ENCODE measurements at places on chromosomes 5 and 9.

GRCh38 chr5:20470997-20471396 lies 483.0 kb upstream of the CDH18 start:
- DNase-seq = no peak

DNA sequence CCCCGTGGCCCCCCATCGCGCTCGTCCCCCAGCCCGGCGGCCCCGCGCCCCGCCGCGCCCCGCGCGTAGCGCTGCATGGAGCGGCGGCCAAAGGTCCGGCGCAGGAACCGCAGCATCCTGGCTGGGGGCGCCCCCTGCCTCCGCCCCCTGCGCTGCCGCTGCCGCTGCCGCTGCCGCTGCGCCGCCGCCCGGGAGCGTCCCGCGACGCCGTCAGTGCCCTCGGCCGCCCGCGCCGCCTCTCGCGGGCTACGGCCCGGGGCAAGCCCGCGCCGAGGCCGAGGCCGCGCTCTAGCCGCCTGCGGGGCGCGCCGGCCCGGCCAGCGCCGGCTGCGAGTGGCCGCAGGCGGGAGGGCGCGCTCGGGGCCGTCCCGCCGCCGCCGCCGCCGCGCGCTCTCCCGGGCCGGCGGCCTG lies 523 bp downstream of the EPB41L4B start:
- DNase-seq = no peak

DNA sequence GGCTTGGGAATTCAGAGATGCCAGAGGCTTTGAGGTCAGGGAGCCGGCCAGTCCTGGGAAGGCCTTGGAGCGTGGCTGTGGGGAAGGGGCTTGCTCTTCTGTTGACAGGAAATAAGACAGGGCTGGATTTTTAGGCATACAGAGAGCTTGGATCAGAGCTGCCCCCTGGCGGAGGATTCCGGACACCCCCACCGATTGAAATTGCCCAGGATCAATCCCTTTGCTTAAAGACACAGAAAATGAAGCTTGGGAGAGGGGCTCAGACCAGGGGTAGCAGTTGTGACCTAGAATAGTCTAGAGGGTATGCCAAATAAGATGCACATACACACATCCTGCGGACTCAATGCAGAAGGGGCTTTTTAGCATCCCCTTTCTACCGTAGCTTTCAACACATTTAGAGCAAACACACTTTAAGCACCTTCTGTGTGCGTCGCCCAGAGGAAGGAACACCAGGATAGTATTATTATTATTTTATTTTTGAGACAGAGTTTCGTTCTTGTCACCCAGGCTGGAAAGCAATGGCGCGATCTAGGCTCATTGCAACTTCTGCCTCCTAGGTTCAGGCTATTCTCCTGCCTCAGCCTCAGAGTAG lies 1.7 kb upstream of the NTMT1 start:
- no peak for DNase-seq

GRCh38 chr5:58077966-58078365 lies 381.9 kb downstream of the PLK2 start:
- no peak for DNase-seq

DNA sequence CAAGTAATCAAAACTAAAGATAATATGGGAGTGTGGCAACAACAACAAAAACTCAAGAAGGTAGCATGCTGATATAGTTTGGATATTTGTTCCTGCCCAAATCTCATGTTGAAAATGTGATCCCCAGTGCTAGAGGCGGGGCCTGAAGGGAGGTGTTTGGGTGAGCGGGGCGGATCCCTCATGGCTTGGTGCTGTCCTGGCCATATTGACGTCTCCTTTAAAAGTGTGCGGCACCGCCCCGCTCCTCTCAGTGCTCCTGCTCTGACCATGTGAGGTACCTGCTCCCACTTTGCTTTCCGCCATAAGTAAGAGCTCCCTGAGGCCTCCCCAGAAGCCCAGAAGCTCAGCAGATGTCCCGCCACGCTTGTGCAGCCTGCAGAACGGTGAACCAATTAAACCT lies 25.6 kb downstream of the MED27 start:
- DNase-seq = no peak

- no peak for DNase-seq
These were observed 192.7 kb downstream of the TENT4A start for GRCh38 chr5:6905883-6906282.

DNA sequence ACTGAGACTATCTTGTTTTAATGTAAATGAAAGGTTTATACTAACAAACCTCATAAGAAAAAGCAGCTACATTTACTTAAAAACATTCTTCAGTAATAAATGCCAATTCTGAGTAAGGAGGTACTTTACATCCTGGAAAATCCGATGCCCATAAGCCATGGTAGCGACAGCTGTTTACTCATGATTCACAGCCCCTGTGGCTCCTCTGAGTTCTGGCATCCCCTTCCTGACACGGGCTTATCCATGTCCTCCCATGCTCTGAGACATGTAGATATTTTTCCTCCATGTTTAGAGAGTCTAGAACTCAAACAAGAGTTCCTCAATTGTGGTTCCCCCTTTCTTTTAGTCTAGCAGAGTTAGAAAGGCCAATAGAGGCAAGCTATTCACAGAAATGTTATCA lies 63.1 kb upstream of the DEPDC1B start:
- DNase-seq = no peak

GRCh38 chr5:139406963-139407362 lies 3.1 kb upstream of the SPATA24 start:
- no peak for DNase-seq

DNA sequence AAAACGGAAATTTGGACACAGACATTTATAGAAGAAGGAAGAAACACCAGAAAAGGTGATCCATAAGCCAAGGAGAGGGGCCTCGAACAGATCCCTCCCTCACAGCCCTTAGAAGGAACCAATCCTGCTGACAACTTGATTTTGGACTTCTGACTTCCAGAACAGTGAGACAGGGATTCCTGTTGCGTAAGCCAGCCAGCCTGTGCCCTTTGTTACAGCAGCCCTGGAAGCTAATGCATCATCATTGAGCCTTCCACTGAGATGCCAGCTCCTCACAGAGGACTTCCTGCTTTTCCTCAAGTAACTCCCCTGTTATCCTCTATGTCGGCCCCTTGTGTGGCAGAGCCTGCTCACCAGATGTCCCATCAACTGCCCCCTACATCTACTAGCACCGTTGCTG lies 94.1 kb downstream of the JMY start:
- no peak for DNase-seq

GRCh38 chr9:22216730-22217172 lies 207.6 kb upstream of the CDKN2B start:
- no peak for DNase-seq

GRCh38 chr5:54457094-54457862 lies 1.8 kb downstream of the HSPB3 start:
- no peak for DNase-seq

- no peak for DNase-seq
These were observed 136.6 kb downstream of the GAPVD1 start for GRCh38 chr9:125398243-125398642.

DNA sequence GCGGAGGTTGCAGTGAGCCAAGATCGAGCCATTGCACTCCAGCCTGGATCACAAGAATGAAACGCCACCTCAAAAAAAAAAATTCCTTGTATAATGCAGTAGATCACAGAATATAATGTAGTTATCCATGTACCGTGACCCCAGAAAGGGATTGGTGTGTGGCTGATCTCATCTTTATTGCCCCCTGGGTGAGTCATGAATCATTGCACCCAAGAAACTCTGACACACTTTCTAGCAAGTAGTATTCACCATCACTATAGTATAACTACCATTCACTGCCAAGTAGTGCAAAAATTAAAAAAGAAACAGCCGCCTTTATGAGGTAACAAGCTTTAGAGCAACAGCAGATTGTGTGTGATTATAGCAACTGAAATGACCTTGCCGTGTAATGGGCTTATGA lies 23.7 kb upstream of the ANKH start:
- no peak for DNase-seq

DNA sequence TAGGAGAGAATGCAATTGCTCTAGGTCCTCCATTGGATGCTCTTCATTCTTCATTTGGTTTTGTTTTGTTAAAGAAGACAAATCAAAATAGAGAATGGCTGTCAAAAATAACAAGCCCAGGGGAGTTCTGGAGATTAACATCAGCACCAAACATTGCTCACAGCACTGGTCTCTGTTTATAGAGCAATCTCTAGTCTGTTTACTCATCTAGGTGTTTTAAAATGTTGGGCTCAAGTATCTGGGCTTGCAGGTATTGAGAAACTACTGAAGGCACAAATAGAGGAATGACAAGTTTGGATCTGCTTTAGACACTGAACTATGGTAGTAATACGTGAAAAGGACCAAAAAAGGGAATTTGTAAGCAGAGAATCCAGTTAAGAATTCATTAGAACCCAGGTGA lies 77.0 kb upstream of the TMC1 start:
- no peak for DNase-seq

- no peak for DNase-seq
These were observed 232.2 kb downstream of the NFIB start for GRCh38 chr9:14081745-14082144.

- DNase-seq = no peak
These were observed 13.1 kb upstream of the LHFPL2 start for GRCh38 chr5:78661691-78662090.

GRCh38 chr5:109917154-109917546 lies 227.4 kb downstream of the MAN2A1 start:
- DNase-seq = no peak

- no peak for DNase-seq
These were observed 295.4 kb upstream of the HAPLN1 start for GRCh38 chr5:84016085-84016484.

DNA sequence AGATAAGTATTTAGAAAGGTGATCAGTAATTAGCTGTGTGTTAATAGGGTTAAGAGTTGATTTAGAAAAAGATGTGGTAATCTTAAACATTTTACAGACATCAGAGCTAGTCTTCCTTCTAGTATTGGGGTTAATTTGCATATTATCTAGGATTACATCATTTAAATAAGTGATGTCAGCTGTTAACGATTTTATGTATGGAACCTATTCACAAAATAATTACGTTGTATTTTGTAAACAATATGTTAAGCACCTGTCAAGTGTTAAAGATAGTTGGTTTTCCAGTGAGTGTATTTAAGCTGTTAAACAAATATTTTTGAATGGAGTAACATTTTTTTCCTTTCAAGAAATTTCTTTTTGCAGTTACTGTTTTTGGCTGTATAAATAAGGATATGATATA lies 2.2 kb downstream of the DCP2 start:
- DNase-seq = no peak

DNA sequence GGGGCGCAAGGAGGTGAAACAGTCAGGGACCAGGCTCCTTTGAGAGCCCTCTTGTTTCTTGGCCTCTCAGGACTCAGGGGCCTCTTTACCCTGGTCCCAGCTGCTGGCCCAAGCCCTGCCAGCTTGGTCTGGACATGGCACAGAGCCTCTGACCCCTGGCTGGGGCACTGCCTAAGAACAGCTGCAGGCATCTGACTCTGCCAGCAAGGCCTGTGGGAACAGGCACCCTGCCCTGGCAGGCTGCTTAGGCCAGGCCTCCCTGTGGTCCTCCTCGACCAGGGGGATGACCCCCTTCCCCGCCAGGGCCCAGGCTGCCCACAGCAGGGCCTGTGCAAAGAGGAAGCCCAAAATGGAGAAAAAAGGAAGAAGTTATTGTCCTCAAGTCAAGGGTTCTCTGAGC lies 25.5 kb downstream of the OLFML2A start:
- DNase-seq = no peak

DNA sequence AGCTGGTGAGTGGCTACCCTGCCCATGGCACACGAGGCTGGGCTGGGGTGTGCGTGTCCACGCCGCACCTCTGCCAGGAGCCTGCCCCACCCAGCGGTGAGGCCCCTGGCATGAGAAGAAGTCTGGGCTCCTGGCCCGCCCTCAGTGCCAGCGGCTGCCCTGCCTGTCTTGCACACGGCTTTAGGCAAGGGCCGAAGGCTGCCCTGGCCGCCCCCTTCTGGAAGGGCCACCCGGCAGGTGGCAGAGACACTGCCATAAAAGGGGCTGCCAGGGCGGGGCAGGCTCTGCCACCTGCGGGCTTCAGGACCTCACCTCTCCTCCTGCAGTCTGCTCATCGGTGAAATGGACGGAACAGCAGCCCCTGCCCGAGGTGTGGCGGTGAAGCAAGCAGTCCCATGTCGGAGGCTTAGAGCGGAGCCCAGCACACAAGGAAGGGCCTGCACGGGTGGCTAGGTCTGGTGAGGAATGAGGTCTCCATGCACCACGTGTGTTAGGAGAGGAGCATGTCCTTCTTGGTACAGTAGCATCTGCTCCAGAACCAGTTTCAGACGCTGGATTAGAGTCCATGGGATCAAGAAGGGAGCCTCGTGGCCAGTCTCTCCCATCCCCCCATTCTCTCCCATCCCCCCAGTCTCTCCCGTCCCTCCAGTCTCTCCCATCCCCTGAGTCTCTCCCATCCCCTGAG lies 34.8 kb upstream of the TMEM250 start:
- no peak for DNase-seq

- DNase-seq = no peak
These were observed 79.2 kb downstream of the ZNF354C start for GRCh38 chr5:179139111-179139935.

DNA sequence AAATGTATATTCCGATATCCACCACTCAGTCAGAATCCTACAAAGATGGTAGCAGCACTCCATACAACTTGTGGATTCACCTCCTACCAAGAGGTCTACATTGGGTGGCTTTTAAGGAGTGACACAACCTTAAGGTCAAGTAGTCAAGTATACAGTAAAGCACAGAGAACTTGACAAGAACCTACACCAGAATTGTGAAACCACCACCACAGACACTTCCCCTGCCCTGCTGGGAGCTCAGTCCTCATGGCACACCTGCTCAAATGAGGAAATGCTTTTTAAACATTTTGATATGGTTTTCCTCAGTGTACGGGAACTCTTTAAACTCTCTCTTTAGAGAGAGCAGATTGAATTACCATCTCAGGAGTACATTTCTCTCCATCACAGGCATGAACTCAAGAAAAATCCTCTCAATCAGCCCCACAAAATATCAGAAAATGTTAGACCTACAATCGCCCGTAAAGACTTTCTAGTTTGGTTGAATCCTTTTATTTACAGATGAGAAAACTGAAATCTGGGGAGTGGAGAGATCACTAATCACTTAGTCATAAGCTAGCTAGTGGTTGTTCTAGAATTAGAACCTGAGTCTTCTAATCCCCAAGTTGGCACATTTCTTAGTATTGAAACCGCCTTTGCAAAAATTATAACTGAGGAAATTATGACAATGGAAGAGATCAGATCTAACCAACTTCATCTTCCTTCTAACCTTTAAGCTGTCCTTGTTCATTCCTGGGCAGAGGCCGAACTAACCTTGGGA lies 38.5 kb upstream of the NR4A3 start:
- no peak for DNase-seq

- no peak for DNase-seq
These were observed 4.4 kb downstream of the NPM1 start for GRCh38 chr5:171391996-171392577.
